Mesenteric fat pad (tissue), 1 donor: ENCODE measurements at places on chromosomes 13 and 19. TPM values are rescaled to one million over a fixed set of nuclear protein-coding genes. Genes with fewer than 3 reads are reported as not detected.

The GGN gene
- total RNA-seq = 1.0 TPM

The UPK1A gene
- 0.45 TPM for total RNA-seq

The PABPC3 gene
- total RNA-seq = 0.29 TPM

The RAB4B gene
- 26.9 TPM for total RNA-seq

The PMIS2 gene
- total RNA-seq = not detected

The YIF1B gene
- total RNA-seq = 36.5 TPM

The TINCR gene
- 0.48 TPM for total RNA-seq

The SUGP1 gene
- total RNA-seq = 32.9 TPM

The DLEU7 gene
- total RNA-seq = 0.32 TPM

The DACT3 gene
- total RNA-seq = 3.4 TPM

The VSTM2B gene
- total RNA-seq = not detected

The HCST gene
- total RNA-seq = 20.9 TPM

The PRDX2 gene
- 238 TPM for total RNA-seq

The PDE4C gene
- total RNA-seq = not detected

The TFDP1 gene
- total RNA-seq = 66.4 TPM

The KLK2 gene
- not detected for total RNA-seq

The ZNF99 gene
- total RNA-seq = 0.10 TPM

The ZNF616 gene
- total RNA-seq = 7.2 TPM

The CYP2F1 gene
- not detected for total RNA-seq

The CDK8 gene
- total RNA-seq = 12.5 TPM

The LSM4 gene
- 68.4 TPM for total RNA-seq

The CYP4F8 gene
- not detected for total RNA-seq

The SBK2 gene
- not detected for total RNA-seq

The APOC1 gene
- 32.3 TPM for total RNA-seq

The CC2D1A gene
- 30.2 TPM for total RNA-seq

The ACP5 gene
- 35.0 TPM for total RNA-seq

The NLRP4 gene
- total RNA-seq = not detected

The PRODH2 gene
- total RNA-seq = not detected

The ZNF506 gene
- 16.4 TPM for total RNA-seq

The IL4I1 gene
- 2.3 TPM for total RNA-seq

The GNG8 gene
- not detected for total RNA-seq

The ZNF284 gene
- 1.9 TPM for total RNA-seq

The IPO5 gene
- 113 TPM for total RNA-seq

The ZNF547 gene
- 2.2 TPM for total RNA-seq

The CYP4F2 gene
- not detected for total RNA-seq

The TMEM221 gene
- total RNA-seq = not detected

The ZNF554 gene
- 2.6 TPM for total RNA-seq

The ZNF787 gene
- total RNA-seq = 35.1 TPM

The METTL21C gene
- not detected for total RNA-seq

The SH2D3A gene
- total RNA-seq = 0.55 TPM

The ZNF556 gene
- not detected for total RNA-seq

The PEAK3 gene
- 2.6 TPM for total RNA-seq

The SLC25A41 gene
- total RNA-seq = not detected

The KLF2 gene
- 228 TPM for total RNA-seq

The MEF2B gene
- 2.0 TPM for total RNA-seq

The RBM42 gene
- total RNA-seq = 63.9 TPM

The IL11 gene
- total RNA-seq = not detected

The ZNF135 gene
- total RNA-seq = 3.5 TPM

The RB1 gene
- total RNA-seq = 43.9 TPM

The TNFSF9 gene
- 1.8 TPM for total RNA-seq

The INSL3 gene
- total RNA-seq = 0.61 TPM
